Neural crest cell (in vitro differentiated cells): ENCODE measurements at places on chromosomes 13 and 19. TPM values are rescaled to one million over a fixed set of nuclear protein-coding genes. Genes with fewer than 3 reads are reported as not detected.

The TYK2 gene
- 100 and 103 TPM in 2 replicates for total RNA-seq

GRCh38 chr13:75739244-75739868 is 103.2 kb downstream of the LMO7 start:
- no peak for DNase-seq

DNA sequence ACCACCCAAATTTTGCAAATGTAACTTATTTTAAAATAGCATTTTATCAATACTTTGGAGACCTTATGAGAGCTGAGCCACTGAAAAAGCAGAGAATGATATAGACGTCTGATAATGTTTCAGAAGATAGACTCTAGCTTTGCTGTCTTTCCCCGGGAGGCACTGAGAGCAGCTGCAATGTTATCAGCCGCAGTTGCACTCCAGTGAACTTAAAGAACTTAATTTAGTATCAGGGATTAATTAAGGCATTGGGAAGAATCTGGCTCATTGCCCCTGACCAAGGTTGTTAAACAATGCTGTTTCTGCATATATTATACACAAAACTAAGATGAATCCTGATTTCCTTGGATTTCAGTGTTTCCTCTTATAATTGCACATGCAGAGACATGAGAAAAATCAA is 75.7 kb upstream of the SGCG start:
- DNase-seq: no peak

DNA sequence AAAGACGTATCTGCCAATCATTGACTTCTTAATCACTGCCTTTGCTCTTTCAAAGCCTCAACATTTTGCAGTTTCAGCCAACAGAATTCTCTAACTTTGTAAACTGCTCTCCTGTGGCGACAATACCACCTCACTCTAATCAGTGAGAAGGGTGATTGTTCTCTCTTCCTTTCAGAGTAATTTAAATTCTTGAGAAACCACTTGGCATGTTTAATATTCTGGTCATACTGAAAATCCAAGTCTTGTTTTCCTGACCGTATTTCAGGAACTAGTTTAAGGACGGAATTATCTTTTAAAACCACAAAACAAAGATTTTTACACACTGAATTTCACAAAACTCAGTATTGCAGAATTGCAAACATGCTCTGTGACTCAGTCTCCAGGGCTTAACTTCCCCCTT is 5.2 kb upstream of the CDC16 start:
- no peak for DNase-seq

DNA sequence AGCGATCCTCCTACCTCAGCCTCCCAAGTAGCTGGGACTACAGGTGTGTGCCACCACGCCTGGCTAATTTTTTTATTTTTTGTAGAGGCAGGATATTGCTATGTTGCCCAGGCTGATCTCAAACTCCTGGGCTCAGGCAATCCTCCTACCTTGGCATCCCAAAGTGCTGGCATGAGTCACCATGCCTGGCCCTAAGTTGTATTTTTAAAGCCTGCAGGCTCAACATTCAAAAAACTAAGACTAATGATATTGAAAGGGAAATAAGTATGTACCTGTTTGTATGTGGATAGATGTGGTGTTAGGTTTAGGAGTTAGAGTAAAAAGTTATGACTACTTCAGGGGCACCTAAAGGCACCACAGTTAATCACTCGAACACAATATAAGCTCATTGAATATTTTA is 5.4 kb upstream of the IPO5 start:
- no peak for DNase-seq

- DNase-seq: no peak
These were observed 525.1 kb upstream of the PRR20A start for GRCh38 chr13:56615572-56615971.

The F7 gene
- 1.0 and 1.2 TPM in 2 replicates for total RNA-seq

GRCh38 chr19:33523167-33523566 is 1.6 kb upstream of the PEPD start:
- DNase-seq: no peak
